B cell (primary cell): ENCODE measurements at places on chromosomes 1 and 21. TPM values are rescaled to one million over a fixed set of nuclear protein-coding genes. Genes with fewer than 3 reads are reported as not detected.

Gene NLRP3
- 1.7 and 2.9 TPM in 2 replicates for polyA plus RNA-seq

Gene TFF3
- not detected in 2 replicates for polyA plus RNA-seq

Gene OR2T35
- polyA plus RNA-seq = 0.10 TPM in 1 of 2 replicates, not detected in the other

Gene HJV
- not detected in 2 replicates for polyA plus RNA-seq

Gene OLIG2
- not detected in 2 replicates for polyA plus RNA-seq

- H3K36me3 ChIP-seq = no peaks in the 10 kb centered on the region
- no peak overlapping the region for H3K27ac ChIP-seq
- no peaks in the 10 kb centered on the region for H3K27me3 ChIP-seq
- no peaks in the 10 kb centered on the region for H3K4me1 ChIP-seq
Measured at GRCh38 chr1:175405766-175406165, 213.2 kb upstream of the KIAA0040 start.

GRCh38 chr1:19528438-19528837, 43.1 kb upstream of the CAPZB start:
- no peaks in the 10 kb centered on the region for H3K27me3 ChIP-seq
- DNase-seq = no peak
- no peaks in the 10 kb centered on the region for H3K4me1 ChIP-seq
- no peaks in the 10 kb centered on the region for H3K36me3 ChIP-seq
- H3K27ac ChIP-seq = no peak overlapping the region

DNA sequence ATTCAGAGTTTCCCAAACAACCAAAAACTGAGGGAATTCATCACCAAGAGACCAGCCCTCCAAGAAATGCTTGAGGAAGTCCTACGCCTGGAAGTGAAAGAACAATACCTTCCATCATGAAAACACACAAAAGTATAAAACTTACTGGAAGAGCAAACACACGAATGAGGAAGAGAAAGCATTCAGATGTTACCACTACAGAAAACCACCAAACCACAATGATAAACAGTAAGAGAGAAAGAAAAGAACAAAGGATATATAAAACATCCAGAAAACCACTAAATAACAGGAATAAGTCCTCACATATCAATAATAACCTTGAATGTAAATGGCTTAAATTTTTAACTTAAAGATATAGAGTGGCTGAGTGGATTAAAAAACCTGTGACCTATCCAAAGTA, 58.5 kb upstream of the BCL10 start:
- H3K27ac ChIP-seq = no peak overlapping the region
- H3K27me3 ChIP-seq = no peaks in the 10 kb centered on the region
- H3K4me3 ChIP-seq = no peak overlapping the region
- peak; percentile 51 for DNase-seq
- H3K36me3 ChIP-seq = no peaks in the 10 kb centered on the region

GRCh38 chr1:56335394-56335793, 244.0 kb downstream of the PLPP3 start:
- H3K27me3 ChIP-seq = no peaks in the 10 kb centered on the region
- no peak for DNase-seq
- H3K36me3 ChIP-seq = no peaks in the 10 kb centered on the region
- no peaks in the 10 kb centered on the region for H3K4me1 ChIP-seq
- no peak overlapping the region for H3K27ac ChIP-seq

GRCh38 chr1:8089535-8090228, 63.6 kb upstream of the ERRFI1 start:
- peaks cover 4% of the 10 kb centered on the region for H3K27me3 ChIP-seq
- no peak for DNase-seq
- H3K36me3 ChIP-seq = no peaks in the 10 kb centered on the region
- no peaks in the 10 kb centered on the region for H3K4me1 ChIP-seq
